Activated T-helper 1 cell treated with Interleukin-2 at 50 U/mL for 16 hours (primary cell): ENCODE measurements at places on chromosomes 16 and 17.

DNA sequence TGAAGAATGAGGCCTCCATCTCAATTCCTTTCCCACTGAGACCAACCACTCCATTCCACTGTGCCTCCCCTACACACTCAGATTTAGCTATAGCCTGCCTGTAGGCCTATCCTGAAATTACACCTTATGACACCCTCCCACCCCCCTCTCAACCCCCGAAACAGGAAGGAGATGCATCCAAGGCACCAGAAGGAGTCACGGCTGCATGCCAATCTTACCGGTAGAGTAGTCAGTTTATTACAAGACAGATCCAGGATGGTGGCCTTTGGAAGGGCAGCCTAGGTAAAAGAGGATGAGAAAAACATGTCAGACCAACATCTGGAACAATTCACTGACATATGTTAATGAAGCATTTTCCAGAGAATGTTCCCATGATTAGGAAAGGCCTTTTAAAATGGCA is 2.6 kb downstream of the LRRC59 start:
- DNase-seq: no peak

GRCh38 chr17:14672830-14673229 is 371.9 kb downstream of the HS3ST3B1 start:
- no peak for DNase-seq

DNA sequence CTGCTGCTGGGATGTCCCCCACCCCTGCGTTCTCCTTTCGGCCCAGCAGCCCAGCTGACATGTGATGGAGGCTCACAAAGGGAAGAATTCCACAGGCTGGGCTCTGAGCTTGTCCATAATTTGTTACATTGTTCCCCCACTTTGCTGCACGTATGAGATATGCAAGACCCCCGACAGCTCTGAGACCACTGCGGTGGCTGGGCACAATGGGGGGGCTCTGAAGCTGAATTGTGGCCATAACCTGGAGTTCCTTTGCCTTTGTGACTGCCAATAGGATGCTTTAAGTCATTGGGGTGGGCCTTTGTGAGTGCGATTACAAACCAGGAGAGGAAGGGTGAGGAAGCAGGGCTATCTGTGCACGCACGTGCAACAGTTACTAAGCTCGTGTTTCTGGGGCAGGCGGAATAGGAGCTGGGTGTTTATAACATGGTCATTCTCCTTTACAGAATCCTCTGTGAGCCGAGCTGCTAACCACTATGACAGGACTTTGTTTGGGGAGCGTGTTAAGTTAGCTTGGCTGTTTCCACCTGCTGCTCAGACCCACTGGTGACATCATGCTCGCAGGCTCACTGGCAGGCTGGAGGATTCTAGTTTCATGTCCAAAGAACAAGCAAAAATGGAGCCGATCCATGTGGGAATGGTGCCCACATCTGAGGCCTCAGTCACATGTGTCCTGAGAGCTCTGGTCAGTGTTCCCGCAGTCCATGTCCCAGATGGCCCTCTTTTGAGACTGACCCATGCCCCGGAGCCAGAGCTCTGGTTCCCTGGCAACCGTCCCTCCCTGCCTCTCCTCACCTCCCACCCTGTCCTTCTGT is 208.3 kb upstream of the SALL1 start:
- DNase-seq: no peak

DNA sequence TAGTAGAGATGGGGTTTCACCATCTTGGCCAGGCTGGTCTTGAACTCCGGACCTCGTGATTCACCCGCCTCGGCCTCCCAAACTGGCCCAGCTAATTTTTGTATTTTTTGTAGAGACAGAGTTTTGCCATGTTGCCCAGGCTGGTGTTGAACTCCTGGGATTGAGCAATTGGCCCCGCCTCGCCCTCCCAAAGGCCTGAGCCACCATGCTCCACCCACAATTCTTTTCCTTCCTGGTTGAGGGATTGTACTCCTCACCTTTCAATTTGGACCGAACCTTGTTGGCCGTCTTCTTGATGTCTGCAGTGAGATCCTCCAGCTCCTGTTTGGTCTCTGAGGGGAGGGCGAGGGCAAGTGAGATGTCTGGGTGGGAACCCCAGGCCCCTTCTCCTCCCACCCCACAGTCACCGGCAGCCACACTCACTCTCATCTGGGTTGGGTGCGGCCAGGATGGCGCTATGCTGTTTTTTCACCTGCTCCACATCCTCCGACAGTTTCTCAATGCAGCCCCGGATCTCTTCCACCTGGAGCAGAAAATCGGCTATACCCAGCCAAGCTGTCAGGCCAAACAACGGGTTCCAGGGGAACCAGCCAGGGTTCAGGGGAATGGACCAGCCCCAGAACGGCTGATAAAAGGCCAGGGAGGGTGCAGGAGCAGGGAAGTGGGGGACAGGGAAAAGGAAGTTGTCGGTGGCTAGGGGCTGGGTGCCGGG is 9.6 kb downstream of the STX1B start:
- DNase-seq: no peak

DNA sequence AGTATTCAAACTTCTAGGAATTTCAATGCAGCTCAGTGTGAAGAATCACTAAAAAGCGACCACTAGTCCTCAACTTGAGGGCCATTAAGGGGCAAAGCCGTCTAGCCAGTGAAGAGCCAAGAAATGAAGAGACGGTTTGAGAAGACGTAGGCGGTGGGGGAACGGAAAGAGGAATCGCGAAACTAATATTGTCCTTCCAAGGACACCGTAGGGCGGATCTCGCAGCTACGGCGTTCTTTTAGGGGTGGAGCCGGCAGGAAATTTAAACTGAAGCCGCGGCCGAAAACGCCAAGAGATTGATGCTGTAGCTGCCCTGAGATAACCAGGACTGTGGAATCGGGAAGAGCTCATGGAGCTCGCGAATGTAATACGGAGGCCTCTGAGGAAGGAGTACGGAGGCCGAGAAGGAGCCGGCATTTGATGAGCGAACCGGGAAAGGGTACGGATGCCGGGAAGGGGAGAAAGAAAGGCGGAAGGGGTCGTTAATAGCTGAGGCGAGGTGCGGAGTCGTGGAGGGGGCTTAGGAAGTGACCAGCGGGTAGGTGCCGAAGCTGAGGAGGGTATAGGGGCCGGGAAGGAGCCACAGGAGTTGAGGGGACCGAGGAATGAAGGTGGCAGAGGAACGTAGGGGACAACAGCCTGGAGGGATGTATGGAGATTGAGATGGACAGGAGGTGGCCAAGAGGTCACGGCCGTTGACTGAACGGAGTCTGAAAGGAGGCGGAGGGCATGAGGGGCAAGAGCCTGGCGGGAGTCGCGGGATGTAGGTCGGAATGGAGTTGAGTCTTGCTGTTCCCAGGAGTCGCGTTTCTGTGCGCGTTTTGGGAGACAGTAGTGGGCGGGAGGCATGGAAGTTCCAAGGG is at the start of gene DBF4B:
DBF4B (plus strand) TSS at position 265 of the 863 bp plus-strand sequence; CDS start at position 421, 156 bp downstream.
- peak; percentile 65 for DNase-seq

GRCh38 chr16:17323171-17323570 is 147.6 kb downstream of the XYLT1 start:
- no peak for DNase-seq

DNA sequence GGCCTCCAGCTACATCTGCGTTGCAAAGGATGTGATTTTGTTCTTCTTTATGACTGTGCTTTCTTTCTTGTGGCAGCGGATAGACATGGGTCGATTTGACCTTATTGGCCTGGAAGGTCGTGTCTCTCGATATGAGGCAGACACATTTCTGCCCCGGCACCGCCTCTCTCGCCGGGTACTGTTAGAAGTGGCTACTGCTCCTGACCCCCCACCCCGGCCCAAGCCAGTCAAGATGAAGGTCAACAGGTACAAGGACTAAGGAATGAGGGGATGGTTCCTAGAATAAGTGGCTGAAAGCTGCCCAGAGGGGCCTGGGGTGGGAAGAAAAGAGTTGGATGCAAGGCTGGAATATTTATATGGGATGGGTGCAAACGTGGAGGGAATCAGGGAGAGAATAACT is 21.1 kb downstream of the SRCAP start:
- no peak for DNase-seq

GRCh38 chr17:82457929-82458178 is 687 bp upstream of the NARF start:
- no peak for DNase-seq

DNA sequence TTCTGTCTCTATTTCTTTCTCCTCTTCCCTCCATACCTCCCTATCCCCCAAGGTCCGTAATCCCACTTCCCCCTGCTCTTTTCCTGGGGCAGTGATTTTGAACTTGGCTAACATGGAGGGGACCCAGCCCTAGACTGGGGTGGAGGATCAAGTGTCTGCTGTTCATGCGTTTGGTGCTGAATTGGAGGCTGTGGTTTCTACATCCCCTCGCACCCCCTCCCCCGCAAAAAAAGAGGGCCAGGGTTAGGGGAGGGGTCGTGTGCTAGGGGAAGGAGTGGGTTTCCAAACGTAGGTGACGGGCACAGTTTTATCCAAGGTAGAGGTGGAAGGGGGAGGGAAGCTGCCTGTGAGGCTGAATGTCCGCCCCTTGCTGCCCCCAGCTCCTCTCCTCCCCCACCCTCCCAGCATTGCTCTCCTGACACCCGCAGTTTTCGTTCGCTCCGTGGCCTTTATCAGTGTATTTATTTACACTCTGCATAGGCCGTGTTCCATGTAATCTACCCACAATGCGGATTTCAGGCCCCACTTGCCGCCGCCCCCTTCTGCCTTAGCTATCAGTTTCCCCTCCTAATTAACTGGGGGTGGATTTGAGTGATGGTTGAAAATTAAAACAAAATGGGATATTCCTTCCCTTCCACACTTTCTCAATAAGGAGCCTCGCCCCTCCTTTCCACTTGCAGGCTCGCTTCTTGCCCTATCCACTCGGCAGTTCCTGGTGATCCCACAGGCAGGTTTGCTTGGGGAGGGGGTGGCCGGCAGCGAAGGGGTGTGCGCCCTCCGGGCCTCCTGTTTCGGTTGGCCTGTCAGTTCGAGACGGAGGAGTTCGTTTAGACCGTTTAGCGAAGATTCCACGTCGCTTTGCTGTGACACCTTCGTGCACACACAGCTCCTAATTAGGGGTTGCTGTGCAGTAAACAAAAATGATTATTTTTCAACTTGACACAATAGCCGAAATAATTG is 2.0 kb downstream of the GNAO1 start:
- DNase-seq: no peak

GRCh38 chr17:45314741-45315647 is 1.8 kb downstream of the MAP3K14 start:
- DNase-seq: no peak

GRCh38 chr16:67104061-67104460 is 5.7 kb upstream of the PHAF1 start:
- no peak for DNase-seq

DNA sequence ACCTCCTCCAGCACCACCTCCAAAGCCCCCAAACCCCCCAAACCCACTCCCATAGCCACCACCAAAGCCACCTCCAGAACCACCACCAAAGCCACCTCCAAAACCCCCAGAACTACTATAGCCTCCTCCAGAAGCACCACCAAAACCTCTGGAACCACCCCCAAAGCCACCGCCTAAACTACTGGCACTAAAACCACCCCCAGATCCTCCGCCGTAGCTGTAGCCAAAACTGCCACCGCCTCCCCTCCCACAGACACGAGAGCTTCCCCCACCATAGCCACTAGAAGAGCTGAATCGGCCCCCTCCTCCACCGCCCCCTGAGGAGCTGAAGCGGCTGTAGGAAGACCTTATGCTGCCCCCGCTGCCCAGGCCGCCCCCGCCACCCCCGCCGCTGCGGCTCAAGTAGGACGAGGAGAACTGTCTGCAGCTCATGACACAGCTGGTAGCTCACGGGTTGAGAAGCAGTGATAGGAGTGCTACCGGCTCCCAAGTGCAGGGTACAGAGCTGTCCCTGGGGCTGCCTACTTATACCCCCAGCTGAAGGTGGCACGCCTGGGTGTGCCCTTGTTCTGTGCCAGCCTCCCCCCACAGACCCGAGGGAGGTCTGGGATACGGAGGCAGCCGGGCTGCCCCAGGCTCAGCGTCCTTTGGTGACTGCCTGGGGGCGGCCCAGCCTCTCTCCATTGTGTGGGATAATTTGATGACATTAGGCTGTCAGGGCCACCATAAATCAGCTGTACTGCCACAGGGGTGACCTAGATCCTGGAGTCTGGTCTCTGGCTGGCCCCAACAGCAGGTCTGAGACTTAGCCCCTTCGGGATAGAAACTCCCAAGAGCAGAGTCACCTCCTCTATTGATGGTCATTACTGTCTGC is at the start of gene KRT9:
KRT9 (minus strand) TSS at position 499 of the 874 bp plus-strand sequence; CDS start at position 432, 67 bp downstream.
- no peak for DNase-seq

DNA sequence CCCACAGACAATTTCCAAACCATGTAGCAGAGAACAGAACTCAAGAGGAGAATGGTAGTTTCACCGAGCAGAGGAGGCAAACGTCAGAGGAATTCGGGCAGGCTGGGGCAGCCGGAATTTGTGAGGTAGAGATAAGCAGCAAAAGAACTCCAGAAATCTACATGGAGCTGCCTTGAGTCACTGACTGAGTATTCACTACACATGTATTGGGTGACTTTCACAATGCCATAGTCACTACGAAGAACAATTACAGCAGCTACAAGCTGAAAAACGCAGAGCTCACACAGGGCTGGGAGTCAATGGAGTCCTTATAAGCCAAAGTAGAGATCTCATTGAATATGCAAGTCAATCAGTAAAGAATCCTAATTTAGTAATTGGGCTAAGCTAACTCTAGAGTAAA is 13.4 kb downstream of the CMC2 start:
- DNase-seq: no peak

GRCh38 chr16:4515611-4516233 is 22.9 kb downstream of the CDIP1 start:
- DNase-seq: no peak

DNA sequence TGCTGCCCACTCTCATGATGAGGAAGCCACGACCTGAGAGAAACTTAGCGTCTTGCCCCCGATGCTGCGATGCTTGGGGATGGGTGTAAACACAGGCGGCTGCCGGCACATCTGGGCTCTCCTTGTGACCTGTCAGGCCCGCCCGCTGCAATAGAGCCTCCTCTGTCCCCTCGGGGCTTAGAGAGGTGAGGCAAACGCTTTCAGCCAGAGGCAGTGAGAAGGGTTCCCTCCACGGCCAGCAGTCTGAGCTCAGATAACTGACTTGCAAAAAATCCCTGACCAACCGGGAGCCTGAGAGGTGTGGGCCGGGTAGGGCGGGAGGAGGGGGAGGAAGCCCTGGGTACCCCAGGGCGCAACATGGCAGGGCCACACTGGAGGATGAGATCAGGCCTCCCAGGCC is 260.6 kb downstream of the C16orf95 start:
- DNase-seq: no peak

DNA sequence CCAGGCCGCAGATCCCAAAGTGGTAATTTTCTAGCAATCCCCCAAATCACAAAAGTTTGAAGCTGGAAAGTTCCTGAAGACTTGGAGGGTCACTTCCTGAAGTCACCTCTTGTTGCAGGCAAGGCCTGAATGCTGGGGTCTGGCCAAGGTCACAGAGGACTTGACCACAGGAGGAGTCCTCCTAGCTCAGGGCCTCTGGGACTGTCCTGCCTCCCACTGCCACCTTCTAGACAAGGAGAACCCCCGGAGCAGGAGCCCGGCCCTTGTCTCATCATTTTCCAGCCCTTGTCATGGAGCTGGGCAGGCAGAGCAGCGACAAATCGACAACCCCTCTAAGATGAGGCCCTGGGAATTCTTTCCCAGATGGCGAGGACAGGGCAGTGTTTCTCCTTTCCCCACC is 330 bp downstream of the CDH16 start:
- no peak for DNase-seq

GRCh38 chr17:13952009-13952750 is 117.1 kb upstream of the COX10 start:
- DNase-seq: no peak

GRCh38 chr17:15351478-15351840 is 10.1 kb upstream of the TEKT3 start:
- DNase-seq: no peak
